ENCODE measurements at places on chromosomes 7 and 10.

GRCh38 chr7:44912775-44913347 lies 27.5 kb upstream of the PURB start:
- no peak for DNase-seq

DNA sequence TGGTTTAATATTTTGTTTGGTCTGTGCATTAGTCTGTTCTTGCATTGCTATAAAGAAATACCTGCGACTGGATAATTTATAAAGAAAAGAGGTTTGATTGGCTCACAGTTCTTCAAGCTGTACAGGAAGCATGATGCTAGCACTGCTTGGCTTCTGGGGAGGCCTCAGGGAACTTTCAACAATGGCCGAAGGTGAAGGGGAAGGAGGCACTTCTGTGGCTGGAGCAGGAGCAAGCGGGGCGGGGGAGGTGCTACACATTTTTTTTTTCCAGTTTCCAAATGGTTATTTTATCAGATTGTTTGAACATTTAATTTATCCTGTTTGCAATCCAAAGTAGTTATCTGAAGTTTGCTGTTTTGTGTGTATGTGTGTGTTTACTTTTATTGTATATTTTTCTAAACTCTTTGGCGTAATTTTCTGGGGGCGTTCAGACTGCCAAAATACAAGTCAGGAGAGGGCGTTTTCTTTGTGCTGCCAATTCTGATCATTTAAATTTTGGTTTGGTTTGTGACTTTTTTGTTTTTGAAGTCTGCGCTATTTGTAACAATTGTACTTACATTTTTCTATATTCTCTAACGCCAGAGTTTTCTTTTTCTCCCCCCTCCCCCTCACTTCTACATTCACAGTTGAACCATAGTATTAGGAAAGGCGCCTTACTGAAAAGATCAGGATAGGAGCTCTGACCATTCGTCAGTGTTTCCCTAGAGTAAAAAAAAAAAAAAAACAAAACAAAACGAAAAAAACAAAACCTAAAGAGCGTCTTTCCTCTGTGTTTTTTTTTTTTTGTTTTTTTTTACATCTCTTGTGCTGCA lies 58.5 kb downstream of the ZNF783 start:
- DNase-seq, result no peak

GRCh38 chr10:120514035-120514620 lies 57.1 kb downstream of the PLPP4 start:
- no peak for DNase-seq

DNA sequence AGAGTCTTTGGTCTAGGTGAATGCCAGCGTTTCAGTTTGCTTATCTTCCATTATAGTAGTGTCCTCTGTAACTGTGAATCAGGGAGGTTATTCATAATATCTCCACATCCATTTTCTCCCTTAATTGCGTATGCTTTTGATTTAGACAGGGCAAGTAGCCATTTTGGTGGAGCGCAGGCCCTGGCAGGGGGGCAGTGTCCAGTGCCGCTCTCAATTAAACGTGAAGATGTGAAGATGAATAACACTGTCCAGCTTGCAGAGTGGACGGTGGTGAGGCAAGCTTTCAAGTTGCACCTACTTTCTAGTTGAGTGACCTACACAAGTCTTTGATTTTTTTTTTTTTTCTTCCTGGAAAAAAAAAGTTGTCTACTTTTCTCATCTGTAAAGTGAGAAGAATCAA lies 4.5 kb downstream of the TSPAN14 start:
- DNase-seq, result no peak

DNA sequence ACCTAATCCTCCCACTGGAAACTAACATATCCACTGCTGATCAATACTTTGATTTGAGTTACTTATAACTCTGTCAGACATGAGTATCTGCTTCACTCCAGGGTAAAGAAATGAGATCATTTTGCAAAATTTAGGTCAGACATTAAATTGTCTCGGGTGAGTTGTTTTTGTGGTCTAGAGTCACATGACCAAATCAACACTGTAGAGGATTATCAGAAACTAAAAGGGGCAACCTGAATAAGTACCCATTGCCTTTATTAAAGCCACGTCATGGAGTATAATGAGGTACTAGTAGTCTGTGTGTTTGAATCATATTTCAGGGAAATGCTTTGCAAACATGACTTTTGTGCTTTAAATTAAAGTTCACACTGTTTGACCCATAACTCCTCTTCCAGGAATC lies 107.7 kb upstream of the ADO start:
- DNase-seq, result no peak

DNA sequence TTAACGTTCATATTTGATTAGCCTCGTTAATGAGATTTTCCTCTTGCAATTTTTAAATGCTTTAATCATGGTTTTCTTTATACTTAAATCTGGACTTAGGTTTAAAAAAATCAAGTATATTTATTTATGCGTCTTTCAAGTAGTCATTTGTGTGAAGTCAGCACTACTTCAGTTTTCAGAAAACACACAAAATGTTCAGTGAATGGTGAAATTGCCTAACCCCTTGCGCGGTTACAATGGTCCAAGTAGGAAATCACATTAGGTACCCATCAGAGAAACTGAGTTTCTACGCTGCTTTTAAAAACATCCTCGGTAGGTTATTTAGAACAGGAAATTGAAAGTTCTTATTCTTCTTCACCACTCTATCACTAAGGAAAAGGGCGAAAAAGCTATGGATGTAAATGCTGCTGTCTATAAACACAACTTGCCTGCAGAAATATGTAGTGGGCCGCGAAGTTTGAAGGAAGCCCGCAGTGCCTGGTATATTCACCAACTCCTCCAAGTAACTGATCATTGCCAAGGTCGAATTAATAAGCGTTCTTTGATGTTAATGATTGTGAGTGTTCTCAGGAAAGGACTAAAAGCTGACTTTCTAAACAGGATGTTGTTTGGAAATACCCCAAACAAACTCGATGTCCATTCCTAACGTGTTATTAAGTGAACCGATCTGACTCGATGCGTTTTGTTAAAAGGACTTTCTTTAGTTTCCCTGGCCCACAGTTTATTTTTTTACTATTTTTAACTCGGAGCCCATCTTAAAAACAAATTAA lies 1.0 kb downstream of the SYPL1 start:
- no peak for DNase-seq

- DNase-seq, result no peak
Measured at GRCh38 chr7:98203964-98204605, 7.2 kb upstream of the BHLHA15 start.

Measured in NCI-H774 (cell line).